ENCODE measurements at places on chromosomes 5 and 9.

DNA sequence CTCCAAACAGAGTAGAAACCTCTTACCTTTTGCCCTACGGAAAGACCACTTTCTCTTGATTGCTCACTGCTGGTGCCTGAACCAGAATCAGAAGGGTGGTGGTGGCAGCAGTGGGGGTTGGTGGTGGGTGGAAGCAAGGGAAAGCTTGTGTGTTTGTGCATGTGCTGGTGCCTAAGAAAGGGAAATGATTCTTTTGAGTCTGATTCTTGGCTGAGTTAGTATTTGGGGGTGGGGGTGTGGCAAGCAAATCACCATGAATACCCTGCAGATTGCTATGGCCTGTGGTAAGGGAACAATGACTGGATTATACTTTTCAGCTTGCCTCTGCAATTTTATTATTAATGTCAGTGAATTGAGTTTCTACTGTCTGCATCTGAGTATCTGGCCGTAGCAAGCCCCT is 106.6 kb downstream of the ARHGAP26 start:
- no peak for DNase-seq

GRCh38 chr9:136282272-136282861 is 21.5 kb downstream of the CCDC187 start:
- no peak for DNase-seq

DNA sequence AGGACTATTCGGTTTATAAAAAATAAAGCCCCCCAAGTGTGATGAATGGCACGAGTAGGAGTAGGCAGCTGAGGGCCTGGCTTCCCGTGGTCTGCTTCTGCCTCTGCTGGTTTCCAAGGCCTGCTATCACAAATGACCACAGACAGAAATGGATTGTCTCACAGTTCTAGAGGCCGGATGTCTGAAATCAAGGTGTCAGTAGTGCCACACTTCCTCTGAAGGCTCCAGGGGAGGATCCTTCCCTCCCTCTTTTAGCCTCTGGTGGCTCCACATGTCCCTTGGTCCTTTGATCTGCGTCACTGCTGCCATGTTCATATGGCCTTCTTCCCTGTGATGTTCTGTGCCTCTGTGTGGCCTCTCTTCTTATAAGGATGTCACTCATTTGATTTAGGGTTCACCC is 15.1 kb downstream of the PRKACG start:
- no peak for DNase-seq

- no peak for DNase-seq
Measured at GRCh38 chr5:90803876-90804275, 245.3 kb downstream of the ADGRV1 start.

DNA sequence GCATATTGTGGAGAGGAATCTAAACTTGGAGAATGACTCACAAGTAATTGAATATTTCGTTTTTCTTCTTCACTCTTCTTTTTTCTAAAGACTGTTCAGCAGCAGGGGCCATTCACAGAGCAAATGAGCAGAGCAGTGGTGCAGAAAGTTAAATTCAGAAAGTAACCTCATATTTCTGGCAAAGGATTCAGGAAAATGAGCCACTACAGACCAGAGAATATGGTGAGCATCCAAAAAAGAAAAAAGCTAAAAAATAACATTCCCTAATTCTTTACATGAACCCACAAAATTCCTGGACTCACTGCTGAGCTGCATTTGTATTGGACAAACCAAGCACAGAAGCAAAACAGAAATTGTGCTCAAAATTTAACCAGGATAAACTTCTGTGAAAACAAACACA is 1486.8 kb upstream of the C9orf72 start:
- DNase-seq: no peak

DNA sequence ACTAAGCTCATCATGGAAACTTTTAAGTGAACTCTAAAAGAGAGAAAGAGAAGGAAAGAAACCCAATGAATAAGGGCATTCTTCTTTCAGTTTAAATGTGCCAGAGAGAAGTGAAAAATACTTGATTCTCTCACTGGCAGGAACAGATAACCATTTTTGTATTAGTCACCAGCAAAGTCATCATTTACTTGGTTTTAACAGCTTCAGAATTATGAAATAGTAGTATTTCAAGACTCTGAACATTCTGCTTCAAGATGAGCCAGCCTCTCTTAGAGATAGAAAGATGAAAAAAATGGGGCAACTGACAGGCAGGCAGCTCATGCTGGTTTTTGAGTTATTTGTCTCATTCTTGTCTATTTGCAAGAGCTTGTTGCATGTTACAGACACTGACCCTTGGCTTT is 103.5 kb downstream of the GCNT1 start:
- DNase-seq: no peak

Measured in stimulated activated CD4-positive, alpha-beta T cell treated with anti-CD3 and anti-CD28 coated beads, Interleukin-12 subunit alpha, Interleukin-12 subunit beta, amount 100 ng/mL, for 24 hours (primary cell).